ENCODE measurements at places on chromosomes 13 and 19.
A peak's percentile ranks its signal among the peaks of the same experiment; 100 is the strongest.

- DNase-seq, result no peak
Measured at GRCh38 chr13:105464249-105464648, 1071.2 kb downstream of the EFNB2 start.

- peak; percentile 97 for DNase-seq
Measured at GRCh38 chr19:29662604-29663404, 2.5 kb upstream of the PLEKHF1 start.

GRCh38 chr19:50943074-50943828 lies 9.6 kb downstream of the KLK5 start:
- DNase-seq, result no peak

GRCh38 chr13:24625331-24625731 lies 54.9 kb upstream of the ATP12A start:
- no peak for DNase-seq

GRCh38 chr13:26228096-26228495 lies 6.0 kb upstream of the RNF6 start:
- no peak for DNase-seq

DNA sequence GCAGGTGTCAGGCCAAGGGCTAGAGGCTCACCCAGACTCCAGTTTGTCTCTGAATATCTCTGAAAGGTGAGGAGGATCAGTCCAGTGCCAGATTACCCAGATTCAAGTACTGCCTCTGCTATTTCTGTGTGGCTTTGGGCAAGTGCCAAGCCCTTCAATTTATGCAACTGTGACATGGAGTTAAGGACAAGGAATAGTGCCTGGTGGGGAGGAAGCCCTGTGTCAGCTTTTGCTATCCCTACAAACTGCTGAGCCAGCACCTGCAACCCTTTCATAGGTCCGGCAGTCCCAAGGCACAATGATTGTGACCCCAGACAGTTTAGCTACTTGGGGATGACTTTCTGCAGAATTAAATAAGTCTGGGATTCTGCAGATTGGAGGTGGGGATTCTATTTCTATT lies 123.0 kb downstream of the KL start:
- DNase-seq, result no peak

DNA sequence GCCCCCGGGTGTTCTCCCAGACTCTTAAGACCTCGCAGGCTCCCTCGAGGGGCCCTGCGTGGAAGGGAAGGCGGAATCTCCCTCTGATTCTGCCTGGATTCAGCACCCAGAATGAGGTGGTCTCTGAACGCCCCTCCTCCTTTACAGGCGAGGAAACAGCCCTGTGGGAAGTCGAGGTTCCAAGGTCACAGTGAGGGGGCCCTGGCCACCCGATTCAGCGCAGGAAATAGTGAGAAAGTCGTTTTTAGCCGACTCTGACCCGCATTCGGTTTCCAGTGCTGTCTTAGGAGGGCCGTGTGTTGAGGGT lies 1.1 kb downstream of the BSG start:
- DNase-seq, result no peak

GRCh38 chr13:77810430-77810829 lies 108.2 kb downstream of the EDNRB start:
- no peak for DNase-seq

Measured in vagina (tissue), 2 donors.